ENCODE measurements at places on chromosomes 3 and 15.

DNA sequence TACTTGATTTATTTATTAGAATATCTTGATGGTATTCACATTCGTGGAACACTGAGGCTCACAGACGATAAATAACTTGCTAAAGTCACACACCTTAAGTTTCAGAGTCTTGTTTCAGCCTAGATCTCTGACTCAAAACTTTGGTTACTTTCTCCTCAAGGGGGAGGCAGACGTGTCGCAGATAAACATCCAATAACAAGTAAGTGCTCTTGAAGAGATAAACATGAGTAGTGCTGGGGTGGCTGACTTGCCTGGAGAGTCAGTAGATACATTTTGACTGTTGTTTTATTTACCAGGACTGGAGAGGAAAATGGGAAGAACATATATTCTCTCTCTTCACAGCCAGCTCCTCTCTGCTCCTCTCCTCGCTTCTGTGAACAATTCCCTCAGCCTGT, 31.3 kb downstream of the FBXO45 start:
- no peak for DNase-seq

DNA sequence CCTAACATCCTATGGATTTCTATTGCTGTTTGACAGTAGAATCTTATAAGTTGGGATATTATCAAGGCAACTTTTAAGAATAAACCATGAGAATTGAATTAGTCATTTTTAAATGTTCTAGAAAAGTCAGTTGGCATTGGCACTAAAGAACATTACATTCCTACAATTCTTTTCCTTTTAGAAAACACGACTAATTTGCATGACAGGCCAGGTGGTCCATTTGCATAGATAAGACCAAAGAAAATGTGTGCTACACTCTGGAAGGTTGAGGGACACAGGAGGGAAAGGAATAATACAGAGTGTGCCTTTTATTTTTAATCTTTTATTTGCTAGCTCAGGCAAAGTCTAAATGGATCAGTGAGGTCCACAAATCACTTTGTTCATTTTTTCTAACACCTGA, 962.3 kb downstream of the EPHA3 start:
- DNase-seq = no peak

- DNase-seq = no peak
Measured at GRCh38 chr3:143123353-143123984, 3.9 kb downstream of the CHST2 start.

DNA sequence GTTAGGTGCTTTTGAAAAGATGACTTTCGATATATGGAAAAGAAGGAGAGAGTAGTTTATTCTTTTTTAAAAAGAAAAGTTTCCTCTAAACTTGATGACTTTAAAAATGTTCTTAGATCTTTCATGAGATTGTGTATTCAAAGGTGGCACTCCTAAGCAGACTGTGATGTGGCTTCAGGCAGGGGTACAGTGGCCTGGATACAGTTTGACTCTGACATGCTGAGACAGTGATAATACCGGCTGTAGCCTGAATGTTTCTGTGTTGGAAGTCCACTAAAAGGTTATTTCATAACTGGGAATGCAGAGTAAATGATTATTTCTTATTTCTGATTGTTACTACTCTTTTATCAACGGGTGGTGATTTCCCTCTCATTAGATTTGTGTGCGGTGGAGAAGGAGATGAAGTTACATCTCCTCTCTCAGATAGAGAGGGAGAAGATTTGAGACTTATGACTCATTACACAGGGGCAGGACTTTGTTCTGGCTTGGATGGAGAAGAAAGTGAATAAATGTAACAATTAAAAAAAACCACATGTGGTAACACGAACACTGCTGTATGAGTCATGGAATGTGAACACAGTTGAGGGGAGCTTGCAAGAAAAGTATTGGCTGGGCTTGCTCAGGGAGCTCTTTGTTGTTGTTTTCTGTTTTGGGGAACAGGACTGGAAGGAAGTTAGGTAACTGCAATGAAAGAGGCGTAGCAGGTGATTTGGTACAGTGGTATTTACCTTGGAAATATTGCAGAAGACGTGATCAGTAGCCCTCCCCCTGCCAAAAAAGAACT, 21.6 kb downstream of the SPTSSB start:
- DNase-seq = no peak

DNA sequence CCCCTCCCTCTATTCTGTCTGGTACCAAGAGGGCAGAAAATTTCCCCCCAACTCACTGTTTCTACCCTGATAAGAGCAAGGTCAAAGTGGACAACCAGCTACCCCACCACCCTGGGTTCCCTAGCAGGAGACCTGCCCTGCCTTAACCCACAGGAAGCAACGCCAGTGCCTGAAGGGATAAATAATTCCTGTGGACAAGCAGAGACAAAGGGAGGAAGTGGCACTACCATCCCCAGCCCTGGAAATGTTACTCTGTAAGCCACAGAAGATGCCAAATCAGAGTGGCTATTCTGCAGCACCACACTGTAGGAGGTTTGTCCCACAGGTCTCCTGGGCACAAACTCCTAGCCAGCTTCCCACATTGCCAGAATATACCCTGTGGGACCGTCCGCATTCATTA, 80.1 kb downstream of the DNAH12 start:
- DNase-seq = no peak

- no peak for DNase-seq
Measured at GRCh38 chr15:25477816-25478215, 39.0 kb upstream of the UBE3A start.

DNA sequence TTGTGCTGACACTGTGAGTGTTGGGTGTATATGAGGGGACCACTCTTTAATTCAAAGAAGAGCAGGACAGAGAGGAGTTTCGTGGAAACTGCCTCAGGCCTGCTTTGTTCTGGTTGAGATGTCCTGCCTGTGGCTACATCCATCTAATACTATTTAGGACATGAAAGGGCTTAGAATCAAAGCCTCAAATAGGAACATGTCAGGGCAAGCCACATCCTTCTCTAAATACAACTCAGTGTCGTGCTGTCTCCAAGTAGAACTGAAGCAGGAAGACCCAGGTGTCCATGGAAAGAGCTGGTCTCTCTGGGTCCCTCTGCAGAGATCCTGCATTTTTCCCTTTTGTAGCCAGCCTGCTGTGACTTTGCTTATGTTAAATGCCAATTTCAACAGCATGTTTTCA, 156.2 kb upstream of the UMPS start:
- no peak for DNase-seq

DNA sequence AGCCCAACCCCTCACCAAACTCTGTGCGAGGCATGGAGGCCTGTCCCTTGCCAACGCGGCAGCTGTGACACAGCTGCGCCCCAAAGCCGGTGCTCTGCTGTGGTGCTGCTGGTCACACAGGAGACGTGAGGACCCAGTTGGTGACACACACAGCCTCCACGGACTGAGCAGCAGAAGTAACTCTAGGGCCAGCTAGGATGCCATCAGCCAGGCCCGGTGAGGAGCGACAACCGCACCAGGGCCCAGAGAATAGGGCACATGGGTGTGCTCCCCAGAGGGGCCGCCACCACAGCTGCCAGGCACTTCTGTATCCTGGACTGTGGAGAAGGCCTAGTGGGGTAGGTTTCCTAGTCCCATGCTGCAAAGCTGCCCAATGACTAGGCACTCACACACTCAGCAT, 10.7 kb downstream of the ZXDC start:
- no peak for DNase-seq

GRCh38 chr15:92807971-92808571, 92.1 kb upstream of the CHD2 start:
- peak; percentile 46 for DNase-seq

DNA sequence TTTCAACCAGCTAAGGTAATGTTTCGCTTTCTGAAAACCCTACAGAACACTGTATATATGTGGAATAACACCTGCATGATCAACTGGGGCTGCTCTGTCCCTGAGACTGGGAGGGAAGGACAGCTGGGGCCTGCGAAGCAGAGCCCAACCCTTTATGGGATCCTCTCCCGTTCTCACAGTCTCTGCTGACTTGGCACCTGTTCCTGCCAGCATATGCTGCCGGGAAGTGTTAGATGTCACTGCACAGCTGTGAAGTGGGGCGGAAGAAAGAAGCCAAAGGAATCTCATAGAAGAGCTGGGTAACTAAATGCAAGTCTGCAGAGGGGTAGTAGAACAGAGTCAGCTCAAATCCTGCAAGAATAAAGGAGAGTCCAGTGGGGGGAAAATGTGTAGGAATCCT, 29.6 kb downstream of the LRRC3B start:
- DNase-seq = no peak

DNA sequence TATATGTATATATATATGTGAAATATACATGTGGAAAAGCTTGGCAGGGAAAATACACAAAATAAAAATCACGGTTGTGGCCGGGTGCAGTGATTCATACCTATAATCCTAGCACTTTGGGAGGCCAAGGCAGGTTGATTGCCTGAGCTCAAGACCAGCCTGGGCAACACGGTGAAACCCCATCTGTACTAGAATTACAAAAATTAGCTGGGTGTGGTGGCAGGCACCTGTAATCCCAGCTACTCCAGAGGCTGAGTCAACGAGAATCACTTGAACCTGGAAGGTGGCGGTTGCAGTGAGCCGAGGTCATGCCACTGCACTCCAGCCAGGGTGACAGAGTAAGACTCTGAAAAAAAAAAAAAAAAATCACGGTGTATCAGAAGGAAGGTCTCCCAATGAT, 20.8 kb upstream of the ARHGEF3 start:
- no peak for DNase-seq

GRCh38 chr3:43485931-43486330, 135.9 kb downstream of the ANO10 start:
- DNase-seq = no peak

DNA sequence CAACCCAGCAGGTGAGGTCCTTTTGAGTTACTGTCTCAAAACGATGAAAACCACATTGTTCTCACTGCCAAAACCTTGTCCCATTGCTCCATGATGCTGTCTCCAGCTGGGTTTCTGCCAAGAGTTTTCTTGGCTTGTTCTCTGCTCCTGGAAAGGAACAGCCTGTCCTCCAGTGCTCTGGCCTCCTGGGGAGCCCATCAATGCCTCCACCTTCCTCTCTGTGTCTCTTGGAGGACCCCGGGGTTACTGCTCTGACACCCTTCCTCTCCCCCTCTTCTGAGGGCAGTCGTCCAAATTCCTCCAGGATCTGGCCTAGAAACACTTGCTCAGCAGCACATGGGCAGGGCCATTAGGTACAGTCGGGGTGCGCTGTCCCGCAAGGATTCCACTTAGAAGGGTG, 63.9 kb upstream of the RGMA start:
- no peak for DNase-seq

- DNase-seq = peak; percentile 92
Measured at GRCh38 chr15:52528564-52529340, at the start of gene MYO5A. Gene MYO5A, minus strand, starts transcription at chr15:52528880. Its CDS starts 74 bp downstream, at chr15:52528806.

- DNase-seq = no peak
Measured at GRCh38 chr3:169914321-169914720, 2.9 kb downstream of the SAMD7 start.

DNA sequence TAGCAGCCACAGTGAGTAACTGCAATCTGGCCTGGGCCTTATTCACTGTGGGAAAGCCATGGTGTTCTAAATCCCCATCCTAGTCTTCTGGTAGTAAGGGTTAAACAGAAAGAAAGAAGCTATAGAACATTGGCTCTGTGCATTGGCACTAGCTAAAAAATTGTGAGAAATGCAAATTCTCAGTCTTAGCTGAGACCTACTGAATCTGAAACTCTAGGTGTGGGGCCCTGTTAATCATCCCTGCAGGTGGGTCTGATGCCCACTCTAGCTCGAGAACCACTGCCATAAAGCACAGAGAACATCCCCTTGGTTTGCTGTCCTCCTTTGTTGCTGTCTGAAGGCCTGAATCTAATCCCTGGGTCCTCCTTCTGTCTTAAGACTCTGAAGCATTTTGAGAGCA, 59.3 kb downstream of the MEIS2 start:
- DNase-seq = no peak

- DNase-seq = no peak
Measured at GRCh38 chr15:37010595-37010994, 89.8 kb downstream of the MEIS2 start.

GRCh38 chr3:66398228-66399025, 102.4 kb downstream of the LRIG1 start:
- DNase-seq = no peak

DNA sequence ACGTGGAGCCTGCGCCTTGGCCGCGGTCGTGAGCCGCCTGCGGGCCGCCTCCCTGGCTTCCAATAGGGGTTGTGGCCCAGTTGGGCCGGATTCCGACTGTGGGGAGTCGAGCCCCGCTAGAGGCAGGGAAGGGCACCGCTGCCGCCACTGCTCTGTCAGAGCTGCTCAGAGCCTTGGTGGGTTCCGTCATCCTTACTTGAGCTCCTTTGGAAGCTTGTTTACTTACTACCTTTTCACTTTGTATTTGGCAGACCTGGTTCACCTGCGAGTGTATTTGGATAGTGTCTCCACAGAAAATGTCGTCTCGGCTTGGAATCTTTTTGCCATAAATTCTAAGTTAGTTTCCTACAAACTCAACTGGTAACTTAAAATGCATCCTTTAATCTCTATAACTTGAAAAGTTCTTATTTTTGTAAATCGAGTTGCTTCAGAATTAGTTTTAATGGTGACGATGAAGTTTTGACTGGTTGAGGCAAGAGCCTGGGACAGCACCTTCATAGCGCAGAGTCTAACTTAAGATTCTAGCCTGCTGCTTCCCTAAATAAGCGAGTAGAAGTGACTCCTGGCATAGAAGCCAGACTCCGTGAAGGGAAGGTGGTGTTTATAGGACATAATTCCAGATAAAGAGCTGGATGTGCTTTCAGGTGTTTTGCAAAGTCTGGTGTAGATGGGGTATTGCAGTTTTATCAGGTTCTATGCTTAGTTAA, 800 bp downstream of the DAG1 start:
- peak; percentile 26 for DNase-seq

- DNase-seq = peak; percentile 12
Measured at GRCh38 chr15:60477916-60478565, 901 bp downstream of the ICE2 start.

- DNase-seq = peak; percentile 70
Measured at GRCh38 chr15:65829130-65829764, 37.2 kb upstream of the DENND4A start.

- DNase-seq = no peak
Measured at GRCh38 chr3:30145281-30145680, 461.1 kb upstream of the TGFBR2 start.

DNA sequence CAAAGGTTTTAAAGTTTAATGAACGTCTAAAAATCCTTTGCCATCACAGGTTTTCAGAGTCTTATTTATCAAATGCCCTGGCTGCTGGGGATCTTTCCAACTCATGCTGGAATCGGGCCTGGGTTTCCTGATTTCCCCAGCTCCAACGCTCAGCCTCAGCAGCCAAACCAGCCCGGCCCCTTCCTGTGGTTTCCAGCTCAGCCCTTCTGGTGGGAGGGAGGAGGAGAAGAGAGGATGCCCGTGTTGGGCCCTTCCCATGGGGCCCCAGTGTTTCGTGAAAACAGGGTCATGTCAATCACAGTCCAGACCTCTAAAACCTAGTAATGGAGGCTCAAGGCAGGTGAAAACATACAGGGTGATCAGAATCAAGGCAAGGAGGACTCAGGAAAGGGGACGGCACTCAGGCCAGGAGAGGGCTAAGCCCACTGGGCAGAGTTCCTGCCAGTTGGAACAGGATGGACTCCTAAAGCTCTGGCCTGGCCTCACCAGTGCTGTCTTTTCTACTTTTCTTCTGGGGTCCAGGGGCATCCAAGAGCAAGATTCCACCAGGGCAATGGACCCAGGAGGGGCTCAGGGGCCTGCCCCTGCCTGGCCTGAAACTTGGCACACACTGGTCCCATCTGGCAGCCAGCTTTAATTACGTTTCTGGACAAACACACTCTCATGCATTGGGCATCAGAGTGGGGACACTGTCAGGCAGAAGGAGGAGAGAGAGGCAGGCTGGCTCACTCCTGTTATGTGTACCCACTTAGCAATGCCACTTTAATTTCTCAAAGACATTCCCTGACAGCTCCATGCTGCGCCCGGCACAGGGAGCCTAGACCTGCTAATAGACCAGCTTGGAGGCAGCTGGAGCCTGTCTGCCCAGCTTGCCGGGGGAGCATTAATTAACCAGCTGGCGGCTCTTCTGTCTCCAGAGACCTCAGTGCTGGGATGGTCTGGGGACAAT, 194.6 kb downstream of the FAM43A start:
- DNase-seq = no peak
